ENCODE measurements at places on chromosomes 16 and 17.

GRCh38 chr16:67301080-67301782, 21.9 kb downstream of the PLEKHG4 start:
- no peak for DNase-seq

- DNase-seq = no peak
Observed at GRCh38 chr16:59880611-59881010, 1146.5 kb upstream of the GOT2 start.

GRCh38 chr17:28983286-28984230, 22.3 kb downstream of the SEZ6 start:
- DNase-seq = no peak

- DNase-seq = no peak
Observed at GRCh38 chr17:55283256-55283965, 18.7 kb downstream of the HLF start.

DNA sequence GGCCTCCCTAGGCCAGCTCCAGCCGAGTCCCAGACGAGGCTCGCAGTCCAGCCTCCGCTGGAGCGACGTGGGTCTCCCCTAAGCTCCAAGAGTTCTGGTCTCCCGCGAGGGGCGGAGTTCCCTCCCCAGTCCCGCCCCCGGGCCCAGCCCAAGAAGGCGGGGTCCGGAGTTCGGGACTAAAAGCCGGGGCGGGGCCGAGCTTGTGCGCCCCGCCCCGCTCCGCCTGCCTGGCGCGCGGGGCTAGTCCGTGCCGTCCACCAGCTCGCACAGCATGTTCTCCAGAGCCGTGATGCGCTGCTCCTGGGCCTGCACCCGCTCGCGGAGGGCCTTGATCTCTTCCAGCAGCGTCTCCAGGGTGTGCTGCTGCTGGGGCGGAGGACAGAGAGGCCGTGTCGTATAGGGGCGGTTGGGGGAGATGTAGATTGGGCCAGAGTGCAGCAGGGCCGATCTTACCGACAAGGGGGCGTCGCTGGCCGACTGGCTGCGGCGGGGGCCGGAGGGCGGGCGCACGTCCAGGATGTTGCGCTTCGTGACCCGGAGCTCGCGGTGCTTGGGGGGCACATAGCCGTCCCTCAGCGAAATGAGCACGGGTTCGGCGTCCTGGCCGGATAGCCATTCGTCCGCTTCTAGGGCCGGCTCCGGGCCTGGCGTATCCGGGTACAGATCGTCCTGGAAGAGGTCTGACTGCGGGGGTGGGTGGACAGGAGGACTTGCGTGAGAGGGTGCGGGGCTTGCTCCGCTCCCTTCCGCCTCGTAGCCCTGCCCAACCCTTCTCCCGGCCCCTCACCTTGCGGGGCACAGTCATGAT, 7.0 kb downstream of the CORO6 start:
- DNase-seq = peak; percentile 84

DNA sequence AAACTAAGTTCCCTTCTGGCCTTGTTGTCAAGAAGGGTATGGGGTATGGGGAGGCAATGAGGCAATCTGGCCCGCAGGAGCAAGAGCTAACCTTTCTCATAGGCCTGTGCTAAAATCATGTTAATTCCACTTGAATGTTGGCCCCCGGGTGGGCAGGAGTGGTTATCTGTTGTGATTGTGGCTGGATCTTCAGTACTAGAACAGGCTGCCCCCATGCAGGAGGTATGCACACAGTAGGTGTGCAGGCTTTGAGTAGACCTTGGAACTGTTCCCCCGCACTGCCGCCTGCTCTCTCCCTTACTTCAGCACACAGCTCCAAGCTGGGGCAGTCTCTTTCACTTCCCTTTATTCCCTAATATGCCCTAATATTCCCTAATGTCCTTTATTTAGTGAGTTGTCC, 52.4 kb upstream of the TANGO6 start:
- DNase-seq = no peak

GRCh38 chr17:65193716-65194293, 56.6 kb downstream of the RGS9 start:
- DNase-seq = no peak

GRCh38 chr17:77480509-77481215, 339.9 kb downstream of the SEC14L1 start:
- no peak for DNase-seq

Measured in NCI-H1048 (cell line).